Sciatic nerve (tissue), 2 donors: ENCODE measurements at places on chromosomes 7 and 10. TPM values are rescaled to one million over a fixed set of nuclear protein-coding genes. Genes with fewer than 3 reads are reported as not detected.
A peak's percentile ranks its signal among the peaks of the same experiment; 100 is the strongest.

DNA sequence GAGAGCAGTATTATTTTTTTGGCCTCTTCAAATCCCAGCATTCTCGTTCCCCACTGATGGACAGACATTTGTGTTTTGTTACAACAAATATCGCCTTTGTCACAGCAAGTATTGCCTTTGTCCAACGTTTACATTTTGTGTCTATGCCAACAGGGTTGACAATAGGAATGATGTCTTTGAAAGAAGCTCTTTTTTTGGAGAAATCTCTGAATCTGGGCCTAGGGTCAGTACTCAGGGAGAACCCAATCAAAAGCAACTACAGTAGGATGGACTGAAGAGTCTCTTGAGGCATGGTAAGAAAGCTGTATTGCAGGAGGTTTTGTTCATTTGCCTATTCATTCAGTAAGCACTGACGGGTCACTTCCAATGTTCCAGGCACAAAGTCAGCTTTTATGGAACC is 57.7 kb upstream of the KLF14 start:
- DNase-seq: no peak

- DNase-seq: no peak
Measured at GRCh38 chr7:151843181-151843580, 33.7 kb downstream of the PRKAG2 start.

- DNase-seq: peak; percentile 35
Measured at GRCh38 chr10:69960606-69960987, 92.0 kb upstream of the MACROH2A2 start.

DNA sequence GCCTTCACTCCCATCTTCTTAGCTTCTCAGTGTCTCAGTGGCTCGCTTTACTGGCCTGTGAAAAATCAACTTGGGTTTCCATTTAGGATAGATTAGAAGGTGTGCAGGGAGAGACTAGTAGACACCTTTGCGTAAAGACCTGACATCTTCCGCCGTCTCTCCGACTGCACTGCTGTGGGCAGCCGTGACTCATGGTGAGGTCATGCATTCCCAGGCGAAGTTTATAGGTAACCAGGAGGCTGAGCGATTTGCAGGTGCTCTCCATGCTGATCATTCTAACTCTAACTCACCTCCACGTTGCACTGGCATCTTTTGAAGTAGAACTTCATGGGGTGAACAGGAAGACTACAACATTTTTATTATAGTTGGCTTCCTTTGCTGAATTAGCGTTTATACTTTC is 68.0 kb upstream of the ZNF438 start:
- no peak for DNase-seq

The POU6F2 gene
- 2.9 TPM for total RNA-seq

The FGFR2 gene
- total RNA-seq: 10.8 TPM

The ITPRID1 gene
- not detected for total RNA-seq

DNA sequence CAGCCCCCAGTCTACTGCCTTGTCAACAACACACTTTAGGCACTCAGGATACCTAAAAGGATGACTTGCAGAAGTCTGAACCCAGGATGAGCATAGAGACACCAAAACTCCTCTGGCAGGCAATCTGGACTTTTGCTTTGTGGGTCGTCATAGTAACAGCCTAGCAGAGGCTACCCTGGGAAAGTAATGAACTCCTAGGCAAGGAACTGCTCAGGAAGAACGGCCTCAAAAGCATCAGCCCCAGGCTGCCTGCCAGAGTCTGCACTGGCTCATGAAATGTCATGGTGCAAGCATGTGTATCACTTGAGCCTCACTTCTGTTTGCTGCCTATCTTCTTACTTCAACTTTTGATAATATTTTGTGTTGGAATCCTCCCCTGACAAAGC is 715.1 kb downstream of the GRID1 start:
- DNase-seq: no peak

GRCh38 chr10:34489973-34490745 is 324.9 kb downstream of the PARD3 start:
- DNase-seq: no peak

The CTAGE4 gene
- total RNA-seq: 2.3 TPM

- no peak for DNase-seq
Measured at GRCh38 chr10:88315755-88316154, 267.4 kb downstream of the RNLS start.

The SGCE gene
- total RNA-seq: 132 TPM

GRCh38 chr10:77398558-77398957 is 239.1 kb downstream of the KCNMA1 start:
- no peak for DNase-seq

DNA sequence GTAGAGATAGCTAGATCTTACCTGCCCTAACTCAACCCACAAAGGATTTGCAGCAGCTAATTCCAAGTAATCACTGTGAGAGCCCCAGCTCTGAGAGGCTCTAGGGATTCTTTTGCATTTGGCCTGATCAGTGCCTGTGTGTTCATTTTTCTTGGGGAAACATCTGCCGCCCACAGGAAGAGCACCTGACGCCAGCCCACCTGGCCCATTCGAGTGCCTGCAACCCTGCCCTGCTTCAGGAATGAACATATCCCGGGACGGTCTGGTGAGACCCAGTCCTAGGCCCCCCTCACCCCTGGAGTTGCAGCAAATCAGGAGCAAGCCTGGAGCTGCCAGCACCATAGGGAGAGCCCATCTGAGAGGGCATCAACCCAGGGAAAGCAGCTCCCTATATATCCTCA is 38.8 kb downstream of the GSDME start:
- DNase-seq: no peak

DNA sequence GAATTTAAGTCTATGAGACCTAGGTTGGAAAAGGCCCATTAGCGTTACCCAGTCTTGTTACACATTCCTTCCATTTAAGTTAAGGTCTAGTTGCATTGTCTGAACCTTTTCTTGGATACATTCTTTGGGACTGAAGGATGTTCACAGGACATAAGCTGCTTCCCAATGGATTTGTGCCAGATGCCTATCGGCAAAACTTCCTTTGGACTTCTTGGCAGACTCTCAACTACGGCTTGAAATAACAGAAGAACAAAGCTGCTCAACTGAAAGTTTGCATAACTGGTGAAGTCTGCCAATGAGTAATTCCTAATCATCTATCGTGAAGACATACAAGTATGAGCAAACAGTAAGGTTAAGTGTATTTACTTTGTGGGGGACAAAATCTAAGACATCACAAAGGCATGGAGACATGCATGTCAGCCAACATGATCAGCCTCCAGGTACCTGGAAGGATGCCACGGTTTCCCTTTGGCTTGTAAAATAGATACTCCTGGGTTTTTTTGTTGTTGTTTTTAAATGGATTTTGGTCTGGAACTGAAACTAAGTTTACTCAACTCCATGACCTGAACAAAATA is 35.4 kb downstream of the MALSU1 start:
- no peak for DNase-seq

The SAP25 gene
- 13.6 TPM for total RNA-seq

GRCh38 chr7:142789441-142789840 is 18.7 kb downstream of the PRSS2 start:
- DNase-seq: no peak

- DNase-seq: no peak
Measured at GRCh38 chr7:130131964-130132875, 61.9 kb downstream of the KLHDC10 start.

DNA sequence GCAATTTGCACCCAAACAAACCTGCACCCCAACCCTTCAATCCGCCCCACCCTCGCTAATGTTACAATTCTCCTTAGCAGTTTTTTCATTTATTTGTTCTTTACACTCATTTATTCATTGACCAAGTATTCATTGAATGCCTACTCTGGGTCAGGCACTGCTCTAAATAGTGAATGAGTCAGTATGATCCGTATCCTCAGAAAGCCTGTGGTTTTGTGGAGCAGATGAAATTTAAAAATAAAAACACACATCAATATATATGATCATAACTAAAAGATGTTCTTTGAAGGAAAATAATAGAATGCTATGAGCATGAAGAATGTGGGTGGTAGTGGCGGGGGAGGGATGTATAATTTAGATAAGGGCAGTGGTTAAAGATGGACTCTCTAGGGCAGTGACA is 13.3 kb downstream of the IFIT5 start:
- DNase-seq: no peak

The ADK gene
- 32.5 TPM for total RNA-seq

- DNase-seq: no peak
Measured at GRCh38 chr7:81852701-81853100, 82.9 kb upstream of the HGF start.

- peak; percentile 89 for DNase-seq
Measured at GRCh38 chr10:77846718-77847311, 79.7 kb downstream of the DLG5 start.
